ENCODE measurements at places on chromosomes 2 and 18.
A peak's percentile ranks its signal among the peaks of the same experiment; 100 is the strongest.

- peak; percentile 86 for DNase-seq
These were observed 208.9 kb downstream of the LPIN1 start for GRCh38 chr2:11955314-11955713.

DNA sequence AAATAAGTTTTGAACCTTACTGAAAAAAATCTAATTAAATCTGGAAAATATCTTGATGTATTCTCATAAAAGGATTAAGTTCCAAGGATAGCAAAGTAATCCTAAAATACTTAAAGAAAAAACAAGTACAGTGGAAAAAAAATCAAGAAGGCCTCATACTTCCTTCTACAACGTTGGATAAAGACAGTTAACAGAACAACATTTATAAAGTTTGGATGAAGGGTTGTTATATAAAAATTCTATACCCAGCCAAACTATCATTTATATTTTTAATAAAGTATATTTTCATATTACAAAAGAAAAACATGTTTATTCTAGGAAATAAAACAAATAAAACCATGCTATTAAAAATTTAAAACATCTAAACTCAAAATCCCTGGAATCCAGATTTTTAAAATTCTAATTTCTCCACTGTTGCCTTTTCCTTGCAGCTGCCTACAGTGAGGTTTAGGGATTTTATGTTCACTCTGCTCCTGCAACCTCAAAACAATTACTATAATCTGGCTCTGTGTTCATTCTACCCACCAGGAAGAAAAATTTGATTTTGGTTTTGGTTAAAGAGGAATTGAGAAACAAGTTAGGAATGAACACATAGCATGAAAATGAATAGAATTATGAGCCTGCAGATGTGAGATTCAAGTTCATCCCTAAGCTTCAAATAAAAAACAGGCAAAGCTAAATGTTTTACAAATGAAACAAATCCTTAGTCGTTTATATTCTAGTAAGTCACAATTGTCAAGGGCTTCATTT lies 142.8 kb downstream of the LPIN1 start:
- DNase-seq, result no peak

DNA sequence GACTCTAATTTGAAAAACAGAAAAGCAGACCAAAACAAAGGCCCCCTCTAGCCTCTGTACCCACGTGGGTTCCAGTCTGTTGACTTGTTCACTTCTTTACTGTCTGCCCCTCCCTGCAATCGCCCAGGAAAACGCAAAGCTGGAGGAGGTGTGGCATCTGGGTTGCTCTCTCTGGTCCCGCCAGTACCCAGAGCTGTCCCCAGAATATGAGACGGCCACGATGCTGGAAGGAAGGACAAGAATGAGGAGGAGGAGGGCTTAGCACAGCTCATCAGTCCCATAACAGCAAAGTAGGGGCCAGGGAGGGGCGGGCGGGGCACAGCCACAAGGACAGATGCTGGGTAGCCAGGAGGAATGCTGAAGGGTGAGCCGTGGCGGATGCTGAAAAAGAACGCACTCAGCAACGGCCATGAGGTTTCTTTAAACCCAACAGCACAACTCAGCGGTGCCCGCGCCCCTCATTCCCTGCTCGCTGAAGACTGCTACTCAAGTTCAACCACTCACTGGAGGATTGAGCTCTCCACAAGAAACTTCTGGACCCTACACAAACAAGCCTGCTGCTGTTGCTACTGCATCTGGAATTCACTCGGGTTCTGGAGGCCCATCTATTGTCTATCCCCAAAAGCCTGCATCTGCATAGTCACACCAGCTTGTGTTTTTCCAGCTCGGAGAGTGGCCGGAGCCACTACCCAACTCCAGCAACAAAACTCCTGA lies 187.7 kb downstream of the HDAC4 start:
- DNase-seq, result no peak

- peak; percentile 13 for DNase-seq
These were observed 774 bp downstream of the IER3IP1 start for GRCh38 chr18:47175283-47175897.

- DNase-seq, result no peak
These were observed 18.1 kb upstream of the PKDCC start for GRCh38 chr2:42029639-42030199.

DNA sequence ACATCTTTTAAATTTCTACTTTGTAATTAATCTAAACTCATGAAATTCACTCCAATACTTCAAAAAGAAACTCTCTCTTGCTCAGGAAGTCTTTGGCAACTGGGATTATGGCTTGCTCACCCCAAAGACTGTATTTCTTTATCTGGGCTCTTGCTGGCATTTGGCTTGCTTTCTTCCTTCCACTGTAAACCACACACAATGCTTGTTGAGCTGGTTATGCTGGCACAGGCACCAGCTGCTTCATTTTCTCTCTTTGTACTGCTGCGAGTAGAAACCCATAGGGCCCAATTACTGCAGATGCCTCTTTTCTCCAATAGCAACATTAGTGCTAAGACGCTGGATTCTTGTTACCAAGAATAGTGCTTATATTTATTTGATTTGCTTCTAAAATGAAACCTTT lies 51.4 kb downstream of the SLC38A11 start:
- peak; percentile 18 for DNase-seq

GRCh38 chr2:238518172-238518820 lies 91.6 kb downstream of the ASB1 start:
- no peak for DNase-seq

GRCh38 chr2:230106771-230107170 lies 38.0 kb upstream of the SLC16A14 start:
- no peak for DNase-seq

- no peak for DNase-seq
These were observed 69.3 kb downstream of the MARCO start for GRCh38 chr2:119011162-119011909.

DNA sequence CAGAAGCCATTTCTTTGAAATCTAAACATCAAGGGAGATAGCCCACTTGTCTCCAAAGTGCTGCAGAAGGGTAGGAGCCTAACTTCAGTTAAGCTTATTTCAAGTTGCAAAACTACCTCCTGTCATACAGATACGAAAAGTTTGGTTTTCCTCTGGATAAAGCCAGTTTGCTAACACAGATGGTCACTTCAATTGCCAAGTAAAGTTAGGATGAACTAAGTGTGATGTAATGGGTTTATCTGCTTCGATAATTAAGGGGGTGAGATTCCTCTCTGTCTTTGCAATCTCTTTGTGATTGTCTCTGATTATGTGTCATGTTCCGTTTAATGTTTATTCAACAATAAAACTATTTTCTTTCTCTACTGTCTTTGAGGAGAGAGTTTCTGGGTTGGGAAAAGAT lies 156.4 kb downstream of the SLC39A10 start:
- no peak for DNase-seq

GRCh38 chr2:226123300-226123699 lies 676.3 kb downstream of the IRS1 start:
- DNase-seq, result no peak
